CD8-positive, alpha-beta memory T cell (primary cell): ENCODE measurements at places on chromosomes 2 and 18. TPM values are rescaled to one million over a fixed set of nuclear protein-coding genes. Genes with fewer than 3 reads are reported as not detected.

Gene FAM124B
- not detected for total RNA-seq

Gene COLEC11
- 0.29 TPM for total RNA-seq

Gene CLEC4F
- total RNA-seq: not detected

Gene ATOH8
- total RNA-seq: not detected

Gene GPR75
- 2.1 TPM for total RNA-seq

Gene XIRP2
- not detected for total RNA-seq

DNA sequence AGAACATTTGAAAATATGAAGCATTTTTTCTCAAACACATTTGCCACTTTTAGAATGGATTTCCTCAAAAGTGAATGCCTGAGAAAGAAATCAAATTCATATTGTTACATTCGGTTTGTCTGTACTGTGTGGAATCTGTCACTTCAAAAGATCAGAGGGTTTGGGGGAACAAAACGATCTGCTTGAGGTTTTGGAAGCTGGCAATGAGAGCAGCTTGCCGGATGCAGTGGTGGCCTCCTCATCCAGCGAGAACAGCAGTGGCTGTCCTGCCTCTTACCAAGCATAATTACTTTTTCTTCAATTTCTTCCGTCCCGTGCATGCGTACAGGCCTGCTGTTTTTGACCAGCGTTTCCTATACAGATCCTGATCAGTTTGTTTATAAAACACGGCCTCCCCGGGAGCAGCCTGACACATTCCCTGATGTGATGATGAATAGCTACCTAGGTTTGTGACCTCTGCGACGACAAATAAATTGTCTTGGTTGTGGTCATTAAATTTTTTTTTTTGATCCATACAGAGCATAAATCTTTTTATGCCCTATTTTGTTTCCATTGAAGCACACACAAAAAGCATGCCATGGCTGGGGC, 45.2 kb downstream of the ITGA6 start:
- DNase-seq: peak; percentile 59

DNA sequence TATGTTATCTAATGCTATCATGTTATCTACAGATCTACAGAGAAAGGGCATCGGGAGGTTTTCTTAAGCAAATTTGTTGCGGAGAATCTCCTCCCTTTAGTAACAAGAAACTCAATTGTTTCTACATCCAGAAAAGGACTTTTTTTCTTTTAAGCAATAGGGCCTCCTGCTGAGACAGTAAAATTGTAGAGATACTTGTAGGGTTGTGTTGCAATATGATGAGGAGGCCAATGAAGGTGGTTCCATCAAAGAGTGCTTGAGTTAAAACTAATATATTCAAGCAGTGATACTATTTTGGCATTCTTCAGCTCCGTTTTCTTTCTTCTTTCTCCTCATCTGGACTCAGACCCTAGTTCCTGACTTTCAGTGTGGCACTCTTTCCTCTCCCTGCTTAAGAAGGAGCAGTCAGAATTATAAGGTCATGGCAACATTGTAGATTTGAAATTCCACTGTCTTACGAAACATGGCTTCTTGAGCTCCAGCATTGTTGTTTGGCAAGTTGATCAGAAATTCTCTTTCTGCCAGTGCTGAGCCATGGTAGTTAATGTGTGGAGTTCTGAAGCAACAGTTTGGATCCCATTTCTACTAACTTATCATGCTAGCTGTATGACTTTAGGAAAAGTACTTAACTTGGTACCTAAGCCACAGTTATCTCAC, 202.0 kb upstream of the SLC14A2 start:
- no peak for DNase-seq

GRCh38 chr2:227237786-227238185, 73.4 kb downstream of the COL4A3 start:
- no peak for DNase-seq

- DNase-seq: no peak
Observed at GRCh38 chr18:64645753-64646152, 496.9 kb upstream of the LINC00305 start.

- DNase-seq: no peak
Observed at GRCh38 chr2:229230256-229230655, 40.8 kb downstream of the PID1 start.

DNA sequence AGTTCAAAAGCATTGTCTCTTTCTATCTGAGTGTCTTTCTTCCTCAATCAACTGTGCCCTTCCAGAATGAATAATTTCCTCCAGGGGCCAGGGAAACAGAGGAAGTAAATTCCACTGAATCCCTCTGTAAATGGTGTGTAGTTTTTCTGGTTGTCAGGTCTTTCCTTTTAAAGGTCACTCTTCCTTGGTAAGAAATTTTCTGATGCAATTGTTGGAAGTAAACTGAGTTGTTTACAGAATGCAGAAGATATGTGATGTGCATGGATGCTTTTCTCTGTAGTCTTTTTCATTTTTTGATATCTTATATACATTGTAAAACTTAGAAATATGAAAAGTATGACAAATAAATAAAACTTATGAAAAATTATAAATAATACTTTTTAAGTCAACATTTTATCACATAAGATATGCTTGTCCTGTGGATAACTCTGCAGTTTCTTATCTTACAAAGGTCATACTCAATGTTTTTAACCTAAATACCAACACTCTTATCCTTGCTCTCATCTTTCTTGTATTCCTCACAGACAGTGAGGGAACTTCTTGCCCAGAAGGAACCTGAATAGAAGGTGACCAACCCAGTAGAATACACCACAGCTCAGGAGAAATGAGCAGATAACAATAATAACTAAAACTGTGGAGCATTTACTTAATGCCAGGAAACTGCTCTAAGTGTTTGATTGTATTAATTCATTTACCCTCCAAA, 234.5 kb downstream of the METTL4 start:
- no peak for DNase-seq

GRCh38 chr2:191428141-191428540, 182.9 kb downstream of the MYO1B start:
- no peak for DNase-seq

- no peak for DNase-seq
Observed at GRCh38 chr18:51171223-51171622, 26.3 kb downstream of the MEX3C start.

- DNase-seq: no peak
Observed at GRCh38 chr2:36369716-36370115, 14.1 kb downstream of the CRIM1 start.

GRCh38 chr18:73579698-73580097, 567.9 kb downstream of the FBXO15 start:
- no peak for DNase-seq

GRCh38 chr2:8303322-8303832, 378.5 kb upstream of the ID2 start:
- DNase-seq: peak; percentile 90
